ENCODE measurements at places on chromosomes 5 and 9.

DNA sequence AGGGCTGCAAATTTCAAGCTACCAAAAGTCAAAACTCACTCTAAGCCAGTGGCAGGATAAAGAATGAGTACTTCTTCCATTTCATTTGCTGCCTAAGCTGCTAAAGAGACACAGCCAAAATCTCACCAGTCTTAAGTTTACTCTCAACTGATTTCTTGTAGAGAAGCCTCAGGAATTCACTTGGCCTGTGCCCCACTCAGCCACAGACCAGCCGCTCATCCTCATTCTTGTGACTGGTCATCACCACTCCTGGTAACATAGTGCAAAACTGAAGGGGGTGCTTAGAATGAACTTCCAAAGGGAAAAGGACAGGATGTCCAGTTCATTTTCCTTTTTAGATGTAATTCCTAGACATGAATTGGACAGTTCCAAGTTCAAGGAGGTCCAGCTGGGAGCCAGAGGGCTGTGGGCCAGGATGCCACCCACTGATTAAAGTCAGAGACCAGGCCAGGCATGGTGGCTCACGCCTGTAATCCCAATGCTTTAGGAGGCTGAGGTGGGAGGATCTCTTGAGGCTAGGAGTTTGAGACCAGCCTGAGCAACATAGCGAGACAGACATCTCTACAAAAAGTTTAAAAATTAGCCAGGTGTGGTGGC, 72.7 kb upstream of the RANBP3L start:
- DNase-seq, result no peak

DNA sequence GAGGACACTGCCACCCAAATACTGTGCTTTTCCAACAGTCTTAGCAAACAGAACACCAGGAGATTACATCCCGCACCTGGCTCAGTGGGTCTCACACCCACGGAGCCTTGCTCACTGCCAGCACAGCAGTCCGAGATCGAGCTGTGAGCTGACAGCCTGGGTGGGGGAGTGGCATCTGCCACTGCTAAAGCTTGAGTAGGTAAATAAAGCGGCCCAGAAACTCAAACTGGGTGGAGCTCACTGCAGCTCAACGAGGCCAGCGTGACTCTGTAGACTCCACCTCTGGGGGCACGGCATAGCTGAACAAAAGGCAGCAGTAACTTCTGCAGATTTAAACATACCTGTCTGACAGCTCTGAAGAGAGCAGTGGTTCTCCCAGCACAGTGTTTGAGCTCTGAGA, 28.8 kb downstream of the EPB41L4A start:
- no peak for DNase-seq

DNA sequence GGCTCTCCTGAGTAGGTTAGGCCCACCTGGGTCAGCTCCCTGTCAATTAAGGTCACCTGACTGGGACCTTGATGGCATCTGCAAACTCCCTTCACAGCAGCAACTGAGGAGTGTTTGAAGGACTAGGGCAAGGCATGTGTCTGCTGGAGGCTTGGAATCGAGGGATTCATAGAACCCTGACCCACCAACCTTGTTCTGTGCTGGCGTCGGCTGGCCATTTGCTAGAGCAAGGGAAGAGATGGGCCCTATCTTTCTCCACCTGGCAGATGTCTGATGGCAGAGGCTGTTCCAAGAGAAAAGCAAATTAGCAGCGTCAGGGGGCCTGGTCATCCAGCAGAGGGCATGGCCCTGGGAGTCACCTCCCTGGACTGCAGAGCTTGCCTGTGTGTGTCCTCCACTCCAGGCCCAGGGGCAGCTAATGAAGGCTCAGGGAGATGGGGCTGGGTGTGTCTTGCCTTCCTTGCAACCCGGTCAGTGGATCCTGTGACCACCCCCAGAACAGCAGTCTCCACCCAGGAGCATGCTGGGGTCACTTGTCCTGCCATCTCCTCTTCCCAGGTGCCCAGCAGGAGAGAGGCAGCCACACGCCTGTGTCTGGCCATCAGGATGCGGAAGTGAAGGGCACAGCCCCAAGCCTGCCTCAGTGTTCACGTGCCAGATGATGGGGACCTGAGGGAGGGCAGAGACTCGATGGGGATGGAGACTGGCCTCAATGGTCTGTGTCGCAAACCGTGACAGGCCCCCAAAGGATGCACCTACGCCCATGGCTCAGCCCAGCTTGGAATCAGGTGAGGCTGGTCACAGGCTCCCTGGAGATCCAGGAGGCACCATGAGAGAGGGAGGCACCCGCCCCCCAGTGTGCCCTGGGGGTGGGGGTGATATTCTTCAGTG, 53.9 kb downstream of the BARX1 start:
- DNase-seq, result no peak

GRCh38 chr5:10724781-10725507, 36.1 kb downstream of the DAP start:
- peak; percentile 88 for DNase-seq

- no peak for DNase-seq
Measured at GRCh38 chr9:83588256-83588655, 34.7 kb upstream of the IDNK start.

DNA sequence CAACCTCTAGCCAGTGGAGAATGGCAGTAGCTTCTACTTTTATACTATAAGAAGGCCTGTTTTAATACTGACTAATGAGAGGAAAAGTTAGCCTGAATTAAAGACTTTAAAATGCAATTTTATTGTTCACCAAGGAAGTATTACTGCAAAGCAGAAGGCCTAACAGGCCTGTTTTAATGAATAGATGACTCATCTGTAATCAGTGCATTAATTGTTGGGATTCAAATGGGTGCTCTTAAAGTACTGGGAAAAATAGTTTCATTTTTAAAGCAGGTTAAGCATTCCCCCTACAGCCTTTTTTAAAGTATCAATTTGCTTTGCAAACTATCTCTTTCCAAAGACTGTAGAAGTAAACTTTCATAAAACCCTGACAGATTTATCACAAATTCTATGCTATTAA, 147.7 kb downstream of the SIL1 start:
- no peak for DNase-seq

DNA sequence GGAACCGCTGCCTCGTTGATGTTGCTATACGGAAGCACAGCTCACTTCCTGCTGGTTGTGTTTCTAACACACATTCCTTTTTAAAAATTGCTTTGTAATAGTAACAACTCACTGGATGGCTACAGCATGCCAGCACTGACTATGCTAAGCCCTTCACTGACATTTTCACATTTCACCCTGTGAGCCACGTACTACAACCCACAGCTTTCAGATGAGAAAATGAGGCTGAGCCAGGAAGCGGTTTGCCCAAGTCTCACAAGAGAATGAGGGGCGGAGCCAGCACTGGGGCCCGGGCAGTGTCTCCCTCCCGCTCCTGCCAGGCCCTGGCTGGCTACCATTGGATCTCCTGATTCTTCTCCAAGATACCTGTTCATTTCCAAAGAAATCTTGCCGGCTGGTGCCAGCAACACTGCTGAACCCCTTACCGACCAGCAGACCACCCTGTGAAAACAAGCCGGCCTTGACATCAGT, 38.3 kb downstream of the FAM78A start:
- no peak for DNase-seq

DNA sequence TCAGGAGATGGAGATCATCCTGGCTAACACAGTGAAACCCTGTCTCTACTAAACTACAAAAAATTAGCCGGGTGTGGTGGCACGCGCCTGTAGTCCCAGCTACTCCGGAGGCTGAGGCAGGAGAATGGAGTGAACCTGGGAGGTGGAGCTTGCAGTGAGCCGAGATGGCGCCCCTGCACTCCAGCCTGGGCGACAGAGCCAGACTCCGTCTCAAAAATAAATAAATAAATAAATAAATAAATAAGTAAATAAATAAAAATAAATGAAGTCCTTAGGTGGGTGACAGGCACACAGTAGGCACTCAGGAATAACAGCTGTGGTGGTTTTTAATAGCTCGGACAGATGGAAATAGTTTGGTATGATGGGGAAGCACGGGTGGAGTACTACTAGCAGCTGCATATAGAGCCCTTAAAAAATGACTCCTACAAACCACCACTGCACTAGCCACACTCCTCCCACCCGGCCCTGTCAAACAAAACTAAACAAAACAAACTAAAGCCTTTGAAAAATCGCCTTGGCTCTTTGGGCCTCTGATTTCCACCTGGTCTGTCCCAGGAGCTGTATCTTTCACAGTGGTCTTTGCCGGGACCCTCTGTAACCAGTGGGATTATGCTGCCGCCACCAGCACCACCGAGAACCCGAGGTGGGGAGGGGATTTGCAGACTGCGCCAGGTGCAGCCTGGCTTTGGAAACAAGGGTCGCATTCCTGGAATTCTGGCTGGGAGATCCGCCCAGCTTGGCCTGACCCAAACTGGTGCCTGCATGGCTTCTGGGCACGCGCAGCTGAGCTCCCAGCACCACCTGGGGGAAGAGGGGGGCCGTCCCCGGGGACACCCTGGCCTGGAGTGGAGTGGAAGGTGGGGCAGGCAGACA, 5.1 kb upstream of the WDR5 start:
- no peak for DNase-seq

DNA sequence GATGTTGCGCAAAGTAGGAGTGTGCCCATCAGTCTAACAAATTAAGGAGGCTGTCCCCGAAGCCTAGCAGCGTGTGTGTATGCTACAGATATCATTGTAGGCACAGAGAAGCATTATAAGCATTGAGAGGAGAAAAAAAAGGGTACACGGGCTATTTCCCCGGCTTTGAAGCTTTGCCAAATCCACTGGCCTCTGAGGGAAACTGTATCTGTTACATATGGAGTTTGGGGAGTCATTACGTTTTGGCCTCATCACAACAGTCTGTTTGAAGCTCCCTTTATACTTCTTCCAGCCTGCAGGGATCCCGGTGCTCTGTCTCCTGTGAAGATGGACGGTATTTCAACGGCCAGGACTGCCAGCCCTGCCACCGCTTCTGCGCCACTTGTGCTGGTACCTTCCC, 205.9 kb downstream of the RFK start:
- no peak for DNase-seq

DNA sequence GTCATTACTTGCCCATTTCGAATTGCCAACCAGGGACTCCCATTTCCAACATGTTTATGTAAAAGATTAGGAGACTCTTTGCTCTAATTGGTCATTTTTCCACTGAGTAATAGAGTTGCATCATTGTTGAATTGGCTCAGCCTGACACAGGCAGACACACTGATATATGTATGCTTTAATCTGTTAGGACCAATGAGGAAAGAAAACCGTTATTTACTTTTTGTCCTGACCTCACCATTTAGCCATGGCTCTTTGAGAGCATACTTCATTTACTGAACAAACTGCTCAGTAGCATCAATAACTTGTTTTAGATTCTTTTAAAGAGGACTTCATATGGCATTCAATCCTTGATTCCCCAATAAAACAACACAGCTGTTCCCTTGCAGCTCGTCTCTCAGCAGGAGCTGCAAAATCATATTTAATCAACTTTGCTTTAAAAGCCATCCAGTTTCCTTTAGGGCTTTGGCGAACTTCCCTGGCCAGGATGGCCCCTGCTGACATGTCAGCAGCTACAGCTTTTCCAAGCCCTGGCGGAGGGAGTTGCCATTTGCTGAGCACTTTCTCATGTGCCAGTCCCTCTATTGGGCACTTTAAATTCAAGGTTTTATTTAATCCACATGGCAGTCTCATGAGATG, 251.5 kb upstream of the TNC start:
- DNase-seq, result no peak

DNA sequence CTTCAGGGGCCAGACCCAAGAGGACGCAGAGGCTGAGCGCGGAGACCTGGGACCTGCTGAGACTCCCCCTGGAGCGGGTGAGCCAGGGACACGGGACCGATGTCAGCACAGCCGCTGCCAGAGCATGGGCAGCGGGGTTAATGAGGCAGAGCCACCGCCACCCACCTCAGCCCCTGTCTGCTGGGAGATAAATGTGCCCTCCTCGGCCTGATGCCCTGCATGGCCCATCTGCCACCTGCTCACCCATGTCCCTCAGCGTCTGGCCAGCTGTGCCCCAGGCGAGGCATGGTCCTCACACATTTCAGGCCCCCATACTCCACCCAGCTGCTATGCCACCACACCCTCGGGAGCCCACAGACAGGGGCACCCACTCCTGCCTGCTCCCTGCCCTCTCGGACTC, 14.9 kb downstream of the DNLZ start:
- no peak for DNase-seq

GRCh38 chr5:120767178-120767820, 303.2 kb downstream of the PRR16 start:
- no peak for DNase-seq

DNA sequence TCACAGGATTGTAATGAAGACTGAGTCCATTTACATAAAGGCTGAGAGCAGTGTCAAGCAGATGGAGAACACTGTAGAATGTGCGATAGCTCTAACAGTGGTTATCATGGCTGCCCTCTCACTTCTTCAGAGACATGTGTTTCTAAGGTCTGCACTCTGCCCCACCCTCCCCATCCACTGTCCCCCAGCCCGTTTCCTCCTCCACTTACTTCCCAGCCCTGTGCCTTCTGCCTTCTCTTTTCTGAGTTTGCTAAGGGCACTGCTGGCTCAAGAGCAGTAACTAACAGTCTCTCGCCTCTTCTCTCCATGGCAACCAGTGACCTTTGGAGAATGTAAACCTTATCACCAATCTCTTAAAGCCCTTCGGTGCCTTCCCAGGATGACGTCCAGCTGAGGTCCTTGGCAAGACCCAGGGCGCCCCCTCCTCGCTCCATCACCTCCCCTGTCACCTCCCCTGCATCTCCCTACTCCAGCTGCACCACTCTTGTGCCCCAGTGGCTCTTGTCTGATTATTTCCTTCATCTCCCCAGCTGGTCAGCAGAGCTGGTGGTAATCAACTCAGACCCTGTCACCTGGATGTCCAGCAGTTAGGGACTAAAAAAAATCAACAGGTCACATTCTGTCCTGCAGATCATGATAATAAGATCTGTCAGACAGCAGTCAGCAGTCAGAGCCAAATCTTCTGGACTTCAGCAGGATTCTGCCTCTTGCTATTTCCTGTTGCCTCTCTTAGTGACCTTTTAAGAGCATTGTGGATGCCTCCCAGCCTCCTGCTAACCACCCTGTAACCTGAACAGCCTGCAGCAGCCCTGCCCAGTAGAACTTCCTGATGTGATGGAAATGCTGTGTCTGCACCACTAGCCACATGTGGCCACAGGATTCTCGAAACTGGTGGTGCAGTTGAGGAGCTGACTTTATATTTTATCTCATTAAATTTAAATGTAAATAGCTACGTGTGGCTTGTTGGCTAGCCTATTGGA, 9.0 kb downstream of the FXN start:
- no peak for DNase-seq

GRCh38 chr5:77143998-77144836, 57.1 kb upstream of the ZBED3 start:
- peak; percentile 62 for DNase-seq

DNA sequence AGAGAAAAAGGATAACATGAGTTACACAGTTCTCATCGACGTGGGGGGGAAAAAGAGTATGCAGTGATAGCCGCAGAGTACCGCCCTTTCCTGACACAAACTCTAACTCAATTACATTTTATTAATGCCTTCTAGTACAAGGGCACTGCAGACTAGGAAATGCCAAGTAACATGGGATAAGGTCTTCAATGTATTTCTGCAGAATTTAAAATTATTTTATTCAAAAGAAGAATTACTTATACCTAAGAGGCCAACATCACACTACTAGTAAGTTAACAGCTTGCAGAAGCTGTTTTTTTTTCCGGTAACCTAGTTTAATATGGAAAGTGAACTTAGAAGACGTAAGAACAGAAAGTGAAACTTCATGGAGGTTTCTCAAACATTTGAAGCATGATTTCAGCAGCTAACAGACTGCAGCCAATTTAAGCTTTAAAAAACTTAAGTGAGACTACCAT, 3.9 kb downstream of the SETX start:
- no peak for DNase-seq

GRCh38 chr5:98110282-98110691, 663.2 kb upstream of the RGMB start:
- no peak for DNase-seq

- DNase-seq, result no peak
Measured at GRCh38 chr9:16074963-16075362, 522.1 kb downstream of the CCDC171 start.

Measured in Panc1 (cell line).